Esophagus squamous epithelium (tissue), 5 donors: ENCODE measurements at places on chromosomes 6 and 20.

DNA sequence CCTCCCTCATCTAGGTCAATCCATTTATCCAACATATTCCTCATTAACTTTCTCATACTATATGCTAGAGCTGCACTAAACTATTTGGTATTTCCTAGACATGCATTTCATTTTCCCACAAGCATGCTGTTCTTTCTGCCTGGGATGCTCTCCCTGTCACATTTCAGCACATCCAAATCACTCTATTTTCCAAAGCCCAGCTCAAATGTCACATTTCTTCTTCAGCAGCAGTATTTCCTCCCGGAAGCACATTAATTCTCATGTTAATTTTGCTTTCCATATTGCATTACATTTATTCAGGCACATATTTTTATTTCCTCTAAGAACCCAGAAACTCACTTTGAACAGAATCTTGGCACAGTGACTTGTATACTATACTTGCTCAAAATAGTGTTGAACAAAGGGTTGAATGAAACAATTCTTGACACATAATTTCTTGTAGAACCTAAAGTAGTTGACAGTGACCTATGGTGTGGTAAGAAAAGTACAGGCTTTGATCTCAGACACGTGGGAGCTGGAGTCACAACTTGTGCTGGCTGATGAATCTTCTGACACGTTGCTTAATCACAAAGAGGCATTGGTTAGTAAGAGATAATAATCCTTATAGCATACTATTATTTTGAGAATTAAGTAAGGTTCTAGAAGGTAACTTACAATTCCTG is 30.8 kb upstream of the CD2AP start:
- DNase-seq: no peak

DNA sequence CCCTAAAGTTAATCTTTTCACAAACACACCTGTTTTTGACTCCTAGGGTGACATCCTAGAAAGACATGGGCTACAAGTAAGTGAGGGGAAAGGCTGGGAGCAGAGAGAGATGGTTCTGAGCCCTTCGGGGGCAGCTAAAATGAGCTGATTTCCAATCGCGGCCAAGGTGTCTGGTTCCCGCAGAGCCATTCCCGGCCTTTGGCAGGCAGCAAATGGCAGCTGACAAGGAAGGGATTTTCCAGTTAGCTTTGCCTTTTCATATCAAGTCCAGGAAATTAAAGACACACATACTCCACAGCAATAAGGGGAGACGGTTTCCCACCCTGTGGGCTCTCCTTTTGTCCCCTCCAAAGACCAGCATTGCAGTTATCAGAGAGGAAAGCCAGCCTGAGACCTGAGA is 228.5 kb downstream of the ZMYND8 start:
- DNase-seq: no peak

DNA sequence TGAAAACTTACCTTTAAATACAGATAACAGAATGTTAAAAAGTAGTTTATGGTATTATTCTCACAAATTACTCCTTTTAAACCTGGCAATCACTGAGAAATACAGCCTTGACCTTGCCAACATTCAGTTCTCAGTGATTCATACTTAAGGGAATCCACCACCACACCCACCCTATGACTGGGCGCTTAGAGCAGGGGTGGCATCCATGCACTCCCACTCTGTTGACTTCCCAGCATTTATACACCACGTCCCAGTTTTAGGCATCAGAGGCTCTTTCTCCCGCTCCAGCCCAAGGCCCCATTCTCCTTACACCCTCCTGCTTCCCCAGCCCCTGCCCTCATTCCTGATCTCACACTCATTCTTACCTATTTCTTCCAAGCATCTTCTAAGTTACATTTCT is 16.3 kb downstream of the TRAF3IP2 start:
- no peak for DNase-seq

GRCh38 chr6:167108278-167108677 is 14.6 kb upstream of the CCR6 start:
- no peak for DNase-seq

DNA sequence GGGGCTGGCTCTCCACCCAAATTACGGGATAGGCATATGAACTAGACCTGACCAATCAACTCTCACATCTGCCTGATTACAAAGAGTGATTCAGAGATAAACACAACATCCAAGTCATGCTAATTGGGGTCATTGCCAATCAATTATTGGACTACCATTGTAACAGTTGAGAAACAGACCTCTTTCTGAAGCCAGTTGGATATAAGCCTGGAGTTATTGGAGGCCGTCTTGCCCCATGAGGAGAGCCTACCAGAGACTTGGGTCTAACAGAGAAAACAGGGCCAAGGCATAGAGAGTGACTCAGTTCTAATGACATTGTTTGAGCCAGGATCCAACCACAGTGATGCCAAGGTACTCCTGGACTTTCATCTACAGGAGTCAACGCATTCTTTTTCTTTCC is 39.4 kb upstream of the HIVEP2 start:
- no peak for DNase-seq

DNA sequence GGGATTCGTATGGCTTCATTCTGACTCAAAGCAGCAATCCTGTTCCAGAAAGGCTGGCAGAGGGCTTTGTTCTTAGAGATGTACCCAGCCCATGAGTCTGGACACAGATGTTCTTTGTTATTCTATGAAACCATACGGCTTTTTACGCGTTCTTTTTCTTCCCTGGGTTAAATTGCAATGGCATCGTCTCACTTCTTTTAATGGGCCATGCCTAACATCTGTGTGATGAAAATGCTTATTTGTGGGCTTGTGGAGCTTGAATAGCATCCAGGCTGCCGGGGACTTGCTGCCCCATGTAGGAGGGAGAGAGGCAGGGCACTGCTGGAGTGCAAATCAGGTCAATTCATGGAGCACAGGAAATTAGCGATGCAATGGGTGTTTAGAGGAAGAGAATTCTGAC is 19.4 kb downstream of the FAM50B start:
- no peak for DNase-seq

- DNase-seq: no peak
Measured at GRCh38 chr20:31341470-31341869, 26.9 kb upstream of the DEFB118 start.

- DNase-seq: no peak
Measured at GRCh38 chr20:6671829-6672228, 95.7 kb upstream of the BMP2 start.

- DNase-seq: no peak
Measured at GRCh38 chr20:2859330-2860121, 13.8 kb upstream of the PTPRA start.

- DNase-seq: no peak
Measured at GRCh38 chr6:33896391-33897188, 92.8 kb upstream of the MLN start.

- DNase-seq: no peak
Measured at GRCh38 chr20:34771680-34772081, 53.8 kb downstream of the NCOA6 start.

DNA sequence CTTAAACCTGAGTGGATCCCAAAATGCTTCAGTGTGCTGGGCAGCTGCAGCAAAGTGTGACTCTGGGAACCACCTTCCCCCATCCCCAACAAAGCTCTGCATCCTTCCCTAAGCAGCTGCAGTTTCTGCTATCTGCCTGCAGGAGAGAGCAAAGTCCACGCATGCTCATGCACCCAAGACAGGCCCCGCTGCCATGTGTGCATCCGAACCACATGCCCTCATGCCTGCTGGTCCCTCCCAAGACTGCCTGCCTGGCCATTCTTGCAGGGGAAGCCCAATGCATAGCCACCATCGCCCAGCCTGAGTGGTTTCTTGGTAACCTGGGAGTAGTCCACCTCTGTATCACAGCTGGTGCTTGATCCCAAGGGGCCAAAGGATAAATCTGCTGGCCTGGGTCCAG is 94.3 kb upstream of the OLIG3 start:
- DNase-seq: no peak

DNA sequence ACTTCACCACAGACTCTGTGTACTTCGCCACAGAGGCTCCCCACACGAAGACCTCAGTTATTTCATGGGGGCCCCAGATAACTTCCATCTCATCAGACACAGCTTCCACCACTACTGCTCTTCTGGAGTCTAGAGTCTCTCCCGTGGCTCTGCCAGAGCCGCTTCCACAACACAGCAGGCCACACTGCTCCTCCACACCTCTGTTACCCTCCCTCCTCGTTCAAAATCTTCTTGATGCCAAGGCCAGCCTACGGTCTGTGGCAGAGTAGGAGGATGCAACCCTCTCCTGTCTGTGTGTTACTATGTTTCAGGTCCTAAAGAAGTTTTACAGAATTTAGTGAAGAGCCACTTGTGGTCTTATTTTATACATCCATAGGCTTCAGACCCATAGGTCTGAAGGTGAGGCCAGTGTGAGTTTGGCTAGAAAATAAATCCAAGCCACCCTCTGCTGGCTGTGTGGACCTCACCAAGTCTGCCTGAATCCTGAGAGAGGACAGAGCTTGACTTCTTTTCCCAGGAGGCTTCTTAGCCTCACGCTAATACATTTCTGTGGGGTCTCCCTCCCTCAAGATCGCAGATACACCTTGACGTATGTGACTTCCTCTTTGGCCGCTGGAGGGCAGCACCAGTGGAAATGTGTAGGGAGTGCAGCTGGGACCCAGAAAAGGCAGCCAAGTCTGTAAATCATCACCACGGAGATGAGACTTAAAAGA is 197.7 kb downstream of the FAXC start:
- no peak for DNase-seq

DNA sequence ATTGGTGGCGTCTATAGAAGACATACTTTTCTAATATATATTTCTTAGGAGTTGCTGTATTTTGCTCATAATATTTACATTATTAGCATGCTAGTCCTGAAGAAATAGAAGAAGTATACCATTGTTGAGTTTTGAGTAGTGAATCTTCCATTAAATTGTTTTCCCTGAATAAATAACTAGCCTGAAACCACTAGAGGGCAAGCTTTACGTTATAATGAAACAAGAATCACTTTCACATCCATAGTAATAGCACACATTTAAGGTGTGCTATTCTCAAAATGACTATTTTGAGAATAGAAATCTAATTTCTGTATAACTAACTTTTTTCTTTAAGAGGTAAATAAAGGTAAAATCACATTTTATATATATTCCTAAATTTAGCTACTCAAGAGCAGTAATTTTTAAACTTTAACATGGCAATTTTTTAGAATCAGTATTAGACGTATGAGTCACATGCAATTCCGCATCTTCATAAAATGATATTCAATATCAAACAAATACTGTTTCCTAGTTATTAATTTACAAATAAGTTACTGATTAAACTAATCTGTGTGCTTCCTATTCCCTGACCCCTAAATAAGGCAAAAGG is 213.2 kb upstream of the MANEA start:
- no peak for DNase-seq

GRCh38 chr6:108250240-108250866 is 10.5 kb downstream of the SNX3 start:
- DNase-seq: no peak

DNA sequence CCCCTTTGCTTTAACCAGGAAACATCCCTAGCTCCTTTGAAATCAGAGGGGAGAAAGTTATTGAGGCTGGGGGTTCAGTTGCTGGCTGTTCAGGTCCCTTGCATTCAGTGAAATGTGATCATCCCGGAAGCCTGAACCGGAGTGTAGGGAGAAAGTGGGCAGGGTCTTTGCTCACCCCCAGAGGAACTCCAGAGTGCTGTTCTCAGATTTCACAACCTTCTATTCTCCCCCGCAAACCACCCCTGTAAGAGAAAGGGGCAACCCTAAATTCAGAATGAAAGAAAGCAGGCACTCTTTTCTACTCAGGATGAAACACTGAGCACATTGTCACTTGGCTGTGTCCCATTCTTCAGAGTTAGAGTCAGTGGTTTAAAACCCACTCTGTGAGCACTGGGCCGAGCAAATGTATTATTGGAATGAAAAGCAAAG is 139.8 kb downstream of the KHDC1L start:
- DNase-seq: no peak

DNA sequence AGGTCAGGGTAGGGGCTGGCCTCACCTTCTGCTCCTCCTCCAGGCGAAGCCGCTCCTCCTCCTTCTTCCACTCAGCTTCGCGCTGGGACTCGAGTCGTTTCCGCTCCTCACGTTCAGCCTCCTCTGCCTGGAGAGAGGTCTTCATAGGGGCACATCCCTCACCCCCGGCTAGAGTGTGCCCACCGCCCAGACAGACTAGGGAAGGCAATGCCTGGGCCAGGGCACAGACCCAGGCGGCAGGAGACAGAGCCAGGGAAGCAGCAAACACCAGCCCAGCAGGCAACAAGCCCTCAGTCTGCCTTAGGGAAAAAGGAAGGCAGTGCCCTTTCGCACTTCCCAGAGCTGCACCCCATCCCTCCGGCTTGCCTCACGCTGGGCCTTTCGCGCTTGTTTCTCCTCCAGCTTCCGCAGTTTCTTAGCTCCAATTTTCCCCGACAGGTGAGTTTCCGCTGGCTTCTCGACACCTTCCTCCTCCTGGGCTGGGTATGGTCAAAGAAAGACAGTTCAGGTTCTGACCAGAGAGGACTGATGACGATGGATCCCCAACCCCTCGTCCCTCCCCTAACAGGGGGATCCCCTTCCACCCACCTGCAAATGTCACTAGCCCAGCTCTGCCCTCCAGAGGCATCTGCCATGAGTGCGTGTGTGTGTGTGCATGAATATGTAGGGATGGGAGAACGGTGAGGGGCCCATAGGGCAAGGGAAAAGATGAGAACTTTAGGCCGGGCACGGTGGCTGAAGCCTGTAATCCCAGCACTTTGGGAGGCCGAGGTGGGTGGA is 4.3 kb downstream of the DDRGK1 start:
- no peak for DNase-seq

- no peak for DNase-seq
Measured at GRCh38 chr20:308427-309038, 11.2 kb downstream of the ZCCHC3 start.

DNA sequence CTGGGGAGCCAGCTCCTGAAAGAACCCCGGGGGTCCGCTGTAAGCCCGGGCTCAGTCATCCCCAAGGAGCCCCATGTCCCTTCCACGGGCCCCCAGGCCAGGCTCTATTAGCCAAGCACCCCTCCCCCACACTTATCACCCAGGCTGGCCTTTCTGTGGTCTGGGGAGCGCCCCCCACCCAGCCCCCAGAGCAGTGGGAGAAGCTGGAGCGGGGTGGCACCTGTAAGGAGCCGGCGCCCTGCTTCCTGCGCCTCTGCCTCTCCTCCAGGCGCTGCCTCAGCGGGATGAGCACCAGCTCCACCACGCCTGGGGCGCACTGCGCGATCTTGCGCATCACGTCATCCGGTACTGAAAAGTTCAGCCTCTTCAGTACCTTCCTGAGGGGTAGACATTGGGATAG is 2.3 kb downstream of the SPEF1 start:
- DNase-seq: no peak
